ENCODE measurements at places on chromosomes 7 and 10. TPM values are rescaled to one million over a fixed set of nuclear protein-coding genes. Genes with fewer than 3 reads are reported as not detected.

DNA sequence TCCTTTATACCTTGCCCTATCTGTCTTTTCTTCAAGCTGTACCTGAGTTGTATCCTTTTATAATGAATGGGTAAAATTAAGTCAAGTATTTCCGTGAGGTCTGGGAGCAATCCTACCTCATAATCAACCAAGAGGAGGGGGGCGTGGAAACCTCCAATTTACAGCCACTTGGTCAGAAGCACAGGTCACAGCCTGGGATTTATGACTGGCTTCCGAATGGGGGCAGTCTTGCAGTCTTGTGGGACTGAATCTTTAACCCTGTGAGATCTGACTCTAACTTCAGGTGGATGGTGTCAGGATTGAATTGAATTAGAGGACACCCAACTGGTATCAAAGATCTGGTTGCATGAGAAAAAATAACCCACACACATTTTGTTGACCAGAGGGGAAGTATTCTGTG, 23.5 kb upstream of the KCNMA1 start:
- DNase-seq = no peak

GPR146 gene
- 20.3 TPM for total RNA-seq

GRCh38 chr7:38292442-38292841, 19.0 kb upstream of the TARP start:
- DNase-seq = no peak

DNA sequence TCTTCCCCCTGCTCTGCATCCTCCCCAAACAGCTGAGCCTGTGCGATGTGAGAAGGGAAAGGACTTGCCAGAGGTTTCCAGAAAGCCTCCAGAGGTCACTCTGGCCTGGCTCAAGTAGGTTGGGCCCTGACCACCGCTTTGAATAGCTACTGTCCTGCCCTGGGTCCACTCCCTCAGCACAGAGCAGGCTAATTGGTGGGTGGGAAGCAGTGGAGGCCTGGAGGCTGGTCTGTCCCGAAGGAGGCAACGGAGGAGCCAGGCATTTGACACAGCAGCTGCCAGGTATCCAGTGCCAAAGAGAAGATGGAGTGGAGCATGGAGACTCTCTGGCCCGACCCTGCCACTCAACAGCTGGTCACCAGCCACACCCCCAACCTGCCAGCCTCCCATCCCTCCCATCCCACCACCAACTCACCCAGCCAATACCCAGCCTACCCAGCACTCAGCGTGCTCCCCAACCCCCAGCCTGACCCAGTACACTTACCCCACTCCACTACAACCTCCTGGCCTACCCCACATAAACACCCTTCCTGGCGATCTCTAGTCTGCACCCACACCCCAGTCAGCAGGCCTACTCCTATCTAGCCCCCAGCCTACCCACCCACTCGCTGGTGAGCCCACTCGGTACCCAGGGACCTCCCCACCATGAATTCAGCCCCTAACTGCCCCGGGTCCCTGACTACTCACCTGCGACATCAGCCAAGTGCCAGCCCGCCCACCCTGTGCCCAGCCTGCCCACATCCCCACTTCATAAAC, 64.6 kb upstream of the COL13A1 start:
- no peak for DNase-seq

- DNase-seq = no peak
These were observed 89.2 kb upstream of the INHBA start for GRCh38 chr7:41792120-41792519.

DNA sequence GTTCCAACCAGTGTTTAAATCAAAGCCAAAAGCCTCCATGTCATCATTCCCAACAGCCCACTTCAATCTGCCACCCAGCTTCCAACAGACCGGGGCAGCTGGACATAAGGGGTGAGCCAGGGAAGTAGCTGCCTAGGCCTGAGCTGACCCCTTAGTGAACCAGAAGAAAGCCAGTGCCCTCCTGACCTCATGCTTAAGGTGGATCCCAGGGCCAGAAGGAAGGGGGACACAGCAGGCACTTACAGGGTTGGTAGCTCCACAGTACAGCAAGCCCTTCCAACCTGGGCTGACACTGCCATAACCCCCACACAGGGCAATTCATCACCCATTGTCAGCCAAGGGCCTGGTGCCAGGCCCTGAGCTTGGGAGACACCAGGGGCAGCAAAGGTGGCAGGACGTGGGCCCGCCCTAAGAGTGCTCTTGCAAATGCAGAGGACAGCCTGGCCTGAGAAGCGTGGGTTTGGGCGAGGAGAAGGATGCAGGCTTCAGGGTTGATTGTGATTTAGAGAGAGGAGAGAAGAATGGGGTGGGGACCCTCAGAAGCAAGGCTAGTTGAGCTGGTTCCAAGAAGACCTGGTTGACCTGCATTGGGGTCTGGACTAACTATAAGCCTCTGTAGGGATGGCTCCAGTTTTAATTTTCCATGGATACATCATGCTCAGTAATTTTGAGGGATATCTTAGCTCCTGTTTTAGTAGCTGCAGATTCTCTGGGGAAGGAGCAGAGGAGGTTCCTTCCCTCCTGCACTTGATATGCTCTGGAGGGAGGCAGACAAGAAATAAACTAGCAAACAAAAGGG, 3.1 kb upstream of the CYP26A1 start:
- DNase-seq = no peak

- DNase-seq = no peak
These were observed 5.6 kb upstream of the AS3MT start for GRCh38 chr10:102863660-102864059.

NPSR1 gene
- total RNA-seq = not detected

Measured in thoracic aorta (tissue), 2 donors.